ENCODE measurements at places on chromosomes 4 and X.

DNA sequence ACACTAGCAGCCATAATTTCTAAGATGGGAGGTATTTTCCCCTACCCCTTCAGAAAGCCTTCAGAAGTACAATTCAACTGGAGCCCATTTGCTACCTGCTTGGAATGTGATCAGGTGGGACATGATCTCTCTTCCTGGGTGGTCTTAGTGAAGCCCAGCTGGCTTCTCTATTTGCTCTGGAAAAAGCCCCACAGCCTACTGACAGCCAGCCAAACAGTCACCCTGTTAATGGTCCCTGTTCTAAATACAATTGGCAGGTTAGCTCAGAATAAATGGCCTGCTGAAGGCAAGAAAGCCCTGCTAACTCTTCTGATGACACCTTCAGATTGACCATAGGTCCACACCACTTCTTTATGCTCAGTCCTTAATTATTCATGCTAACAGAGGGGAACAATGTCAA is 39.9 kb downstream of the HS6ST2 start:
- no peak for DNase-seq

- no peak for DNase-seq
These were observed 1812.9 kb upstream of the TENM3 start for GRCh38 chr4:180430283-180430682.

DNA sequence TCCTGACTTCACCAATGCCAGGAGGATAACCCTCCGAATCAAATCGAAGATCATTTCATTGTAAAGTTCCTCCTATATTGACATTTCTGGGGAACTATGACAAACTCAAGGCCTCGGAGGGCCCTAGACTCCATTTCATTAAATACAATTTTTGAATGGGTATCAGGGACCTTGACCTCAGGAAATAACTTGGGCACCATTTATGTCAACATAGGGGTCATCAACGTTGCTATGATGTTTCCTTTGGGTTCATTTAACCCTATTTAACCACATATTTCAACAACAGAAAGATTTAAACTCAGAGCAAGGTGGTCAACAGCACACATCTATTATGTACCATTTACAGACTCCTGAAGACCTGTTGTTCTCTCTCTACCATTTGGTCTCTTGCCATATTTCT is 395.1 kb downstream of the TRIML1 start:
- DNase-seq = no peak

DNA sequence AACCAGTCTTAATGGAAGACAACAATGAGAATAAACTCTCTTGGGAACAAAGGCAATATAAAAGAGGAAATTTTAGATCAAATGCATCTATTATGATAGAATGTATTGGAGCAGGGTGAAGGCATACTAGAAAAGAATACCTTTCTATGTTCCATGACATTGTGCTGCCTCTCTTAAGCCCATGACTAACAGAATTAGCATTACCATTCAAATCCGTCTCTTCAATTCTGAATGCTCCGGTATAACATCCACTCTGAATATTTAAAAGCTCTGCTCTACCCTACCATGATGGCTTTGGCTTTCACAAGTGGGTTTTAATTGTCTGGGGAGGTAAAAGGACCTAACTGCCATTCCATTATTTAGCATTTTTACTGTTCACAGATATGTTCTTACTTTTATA is 1878.4 kb downstream of the ARAP2 start:
- DNase-seq = no peak

DNA sequence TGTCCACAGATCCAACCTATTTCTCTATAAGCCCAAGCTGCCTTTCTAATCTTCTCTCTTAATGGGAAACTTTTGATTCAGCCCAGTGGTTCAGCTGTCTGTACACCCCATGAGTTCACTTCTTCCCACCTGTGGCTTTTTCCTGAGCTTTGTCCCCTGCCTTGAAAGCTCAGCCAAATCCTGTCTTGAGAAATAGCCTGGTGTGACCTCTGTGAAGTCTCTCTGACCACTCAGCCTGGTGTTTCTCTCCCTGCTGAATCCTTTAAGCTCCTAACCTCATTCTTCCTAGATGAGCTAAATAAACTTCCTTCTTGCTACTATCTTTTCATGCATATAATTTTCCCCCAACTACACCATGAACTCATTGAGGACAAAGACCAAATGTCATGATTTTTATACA is 15.2 kb upstream of the HERC5 start:
- DNase-seq = no peak
